ENCODE measurements at places on chromosomes 2 and 18.

GRCh38 chr2:40095000-40095399, 315.9 kb upstream of the THUMPD2 start:
- DNase-seq = no peak

DNA sequence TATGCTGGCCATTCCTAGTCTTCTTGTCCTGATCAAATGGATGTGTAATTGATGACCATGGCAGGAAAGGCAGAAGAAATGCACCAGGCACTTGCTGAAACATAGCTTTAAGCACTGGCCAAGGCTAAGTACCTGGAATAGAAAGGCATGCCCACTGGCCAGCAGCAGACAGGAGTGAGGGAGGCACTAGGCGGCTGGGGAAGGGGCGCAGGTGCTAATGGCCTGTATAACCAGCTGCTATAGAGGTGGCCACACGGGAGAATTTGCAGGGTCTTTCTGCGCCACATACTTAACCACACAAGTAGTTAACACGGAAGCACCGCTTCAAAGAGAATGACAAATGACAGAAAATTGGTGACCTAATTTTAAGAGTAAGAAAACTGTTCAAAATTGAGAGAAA, 66.3 kb upstream of the CHRNA1 start:
- no peak for DNase-seq

GRCh38 chr18:76850112-76850511, 27.8 kb downstream of the ZNF236 start:
- DNase-seq = no peak

- DNase-seq = no peak
Observed at GRCh38 chr2:132825601-132826000, 155.6 kb upstream of the LYPD1 start.

DNA sequence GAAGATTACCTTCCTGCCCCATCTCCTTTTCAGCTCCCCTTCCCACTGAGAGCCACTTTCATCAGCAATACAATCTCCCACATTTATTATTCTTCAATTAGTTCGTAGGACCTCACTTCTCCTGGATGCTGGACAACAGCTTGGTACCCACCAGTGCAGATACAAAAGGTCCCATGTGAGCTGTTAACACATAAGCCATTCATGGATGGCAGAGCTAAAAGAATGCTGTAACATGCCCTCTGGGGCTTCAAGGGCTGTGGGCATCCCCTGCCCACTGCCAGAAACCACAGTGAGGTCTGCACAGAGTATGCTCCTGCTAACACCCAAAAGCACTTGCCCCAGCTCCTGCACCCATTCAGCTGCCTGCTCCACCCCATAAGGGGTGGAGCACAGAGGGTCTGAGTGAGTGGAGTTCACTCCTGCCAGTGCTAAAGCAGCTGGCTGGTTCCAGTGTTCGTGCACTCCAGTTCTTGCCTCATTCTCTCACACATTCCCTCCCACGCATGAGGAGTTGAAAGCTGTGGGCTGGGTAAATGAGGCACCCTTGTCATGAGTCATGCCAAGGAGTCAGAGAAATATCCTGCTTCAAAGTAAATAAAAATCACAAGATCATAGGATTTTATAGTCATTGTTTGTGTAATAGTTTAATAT, 305.9 kb upstream of the TMEFF2 start:
- DNase-seq = peak; percentile 51

DNA sequence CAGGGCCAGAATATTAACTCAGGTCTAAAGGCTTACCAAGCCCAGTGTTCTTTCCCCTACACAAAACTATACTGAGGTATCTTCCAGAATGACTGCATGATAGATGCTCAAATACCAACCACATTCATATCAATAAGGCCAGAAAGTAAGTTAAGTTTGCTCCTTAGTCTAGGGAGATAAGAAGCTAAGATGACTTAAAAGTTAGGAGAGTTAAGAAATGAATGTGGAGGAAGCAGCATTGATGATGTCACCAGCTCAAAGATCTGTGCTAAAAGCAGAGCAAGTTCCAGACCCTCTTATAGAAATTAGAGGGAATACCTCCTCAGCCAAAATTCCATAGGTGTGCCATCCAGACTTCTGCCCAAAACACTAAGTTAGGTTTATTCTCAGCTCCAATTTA, 6.1 kb downstream of the PPP4R1 start:
- DNase-seq = no peak

DNA sequence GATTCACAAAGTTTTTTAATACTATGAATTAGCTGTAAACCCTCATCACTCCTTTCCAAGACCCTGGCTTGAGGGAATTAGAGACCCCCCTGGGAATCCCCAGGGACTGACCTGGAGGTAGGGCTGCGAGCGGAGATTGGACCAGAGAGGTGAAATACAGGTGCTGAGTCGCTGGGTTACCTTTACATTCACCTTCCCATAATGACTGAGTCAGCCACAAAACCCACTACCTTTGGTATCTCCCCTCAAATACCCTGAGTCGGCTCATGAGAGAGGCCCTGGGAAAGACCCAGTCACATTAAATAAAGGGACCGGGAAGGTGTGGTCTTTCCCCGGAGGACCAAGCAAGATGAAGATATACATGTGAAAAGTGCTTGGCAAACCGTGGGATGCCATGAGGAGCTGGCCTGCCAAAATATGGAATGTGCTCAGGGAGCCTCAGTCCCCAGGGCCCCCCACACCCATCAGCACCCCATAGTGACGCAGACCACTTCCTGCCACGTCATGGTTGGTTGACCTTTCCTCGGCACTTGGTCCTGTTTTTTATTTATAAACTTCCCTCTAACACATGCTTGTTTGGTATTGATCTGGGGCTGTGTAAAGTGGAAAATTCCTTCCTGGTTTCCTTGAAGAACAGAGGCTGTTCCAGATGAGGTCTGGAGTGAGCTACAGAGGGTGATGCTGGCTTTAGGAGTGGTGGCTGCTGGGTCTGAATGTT, 51.4 kb downstream of the IL1RL2 start:
- peak; percentile 47 for DNase-seq

DNA sequence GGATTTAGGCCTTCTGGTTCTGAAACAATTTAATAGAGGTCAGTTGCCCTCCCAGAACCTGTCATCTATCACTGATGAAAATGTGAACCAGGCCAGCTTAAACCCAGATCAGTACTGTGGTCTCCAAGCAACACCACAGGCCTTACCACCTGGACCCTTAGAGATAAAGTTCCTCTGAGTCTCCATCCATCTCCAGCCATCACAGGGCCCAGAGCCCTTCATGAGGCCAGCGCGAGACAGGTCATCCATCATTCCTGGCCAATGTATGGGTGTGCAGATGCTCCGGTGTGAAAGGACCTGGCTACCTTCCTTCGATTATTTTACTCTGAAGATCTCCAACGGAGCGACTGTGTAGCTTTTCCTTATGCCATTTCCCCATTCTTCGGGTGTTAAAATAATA, 322.7 kb upstream of the SOX11 start:
- DNase-seq = no peak

DNA sequence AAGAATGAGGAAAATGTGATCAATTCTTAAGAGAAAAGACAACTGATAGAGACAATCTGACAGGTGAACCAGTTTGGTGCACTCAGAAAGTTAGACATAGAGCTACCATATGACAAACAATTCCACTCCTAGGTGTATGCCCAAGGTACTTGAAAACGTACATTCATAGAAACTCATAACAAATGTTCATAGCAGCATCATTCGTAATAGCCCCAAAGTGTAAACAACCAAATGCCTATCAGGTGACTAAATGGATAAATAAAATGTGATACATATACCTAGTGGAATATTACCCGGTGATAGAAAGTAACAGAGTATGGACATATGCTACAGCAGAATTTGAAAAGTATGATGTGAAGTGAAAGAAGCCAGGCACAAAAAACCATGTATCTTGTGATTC, 149.3 kb upstream of the TRIB2 start:
- no peak for DNase-seq

GRCh38 chr2:126627643-126628042, 28.3 kb upstream of the GYPC start:
- DNase-seq = no peak

DNA sequence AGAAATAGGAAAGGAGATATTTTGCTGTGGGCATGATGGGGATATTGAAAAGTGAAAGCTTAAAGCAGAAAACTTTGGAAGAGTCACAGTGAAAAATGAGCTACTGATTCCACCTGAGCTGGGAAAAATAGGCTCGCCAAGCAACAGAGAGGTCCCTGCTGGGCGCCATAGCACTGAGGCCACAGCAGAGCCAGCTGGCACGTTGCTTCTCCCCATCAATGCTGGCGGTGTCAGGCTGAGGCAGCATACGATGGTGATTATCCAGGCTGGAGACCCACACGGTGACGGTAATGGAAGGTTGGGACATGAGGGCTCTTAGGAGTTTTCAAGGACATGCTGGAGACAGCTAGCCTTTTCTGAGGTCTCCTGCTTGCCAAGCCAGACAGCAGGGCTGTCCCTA, 25.8 kb upstream of the DTNB start:
- DNase-seq = no peak

DNA sequence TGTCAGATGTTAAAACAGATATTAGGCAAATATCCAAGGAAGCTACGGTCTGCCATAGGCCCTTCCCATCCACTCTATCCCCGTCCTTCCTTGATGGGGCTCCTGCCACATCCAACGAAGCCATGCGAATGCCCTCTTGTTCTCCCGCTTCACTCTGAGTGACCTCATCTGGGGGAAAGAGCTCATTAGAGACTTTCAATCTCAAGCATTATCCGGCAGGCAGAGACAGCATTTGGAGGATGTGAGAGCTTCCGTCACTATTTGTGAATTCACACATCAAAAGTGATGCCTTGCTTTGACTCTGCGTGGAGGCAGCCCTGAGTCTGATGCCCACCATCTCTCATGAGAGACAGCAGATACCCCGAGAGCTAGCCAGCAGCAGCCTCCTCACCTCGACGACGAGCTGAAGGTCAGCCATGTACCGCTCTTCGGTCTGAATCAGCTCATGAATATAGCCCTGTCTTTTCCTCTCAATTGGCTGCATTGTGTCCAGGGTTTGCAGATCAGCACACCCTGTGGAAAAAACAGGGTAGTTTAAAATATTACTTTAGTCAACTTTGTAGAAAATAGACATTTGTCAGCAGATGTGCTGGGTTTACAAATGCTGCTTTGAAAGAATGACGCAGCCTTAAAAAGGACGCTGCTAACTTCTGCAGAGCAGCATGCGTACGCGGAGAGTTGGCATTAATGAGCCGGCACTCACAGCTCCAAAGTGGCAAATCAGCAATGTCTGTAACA, 45.9 kb downstream of the FAM228A start:
- DNase-seq = no peak

DNA sequence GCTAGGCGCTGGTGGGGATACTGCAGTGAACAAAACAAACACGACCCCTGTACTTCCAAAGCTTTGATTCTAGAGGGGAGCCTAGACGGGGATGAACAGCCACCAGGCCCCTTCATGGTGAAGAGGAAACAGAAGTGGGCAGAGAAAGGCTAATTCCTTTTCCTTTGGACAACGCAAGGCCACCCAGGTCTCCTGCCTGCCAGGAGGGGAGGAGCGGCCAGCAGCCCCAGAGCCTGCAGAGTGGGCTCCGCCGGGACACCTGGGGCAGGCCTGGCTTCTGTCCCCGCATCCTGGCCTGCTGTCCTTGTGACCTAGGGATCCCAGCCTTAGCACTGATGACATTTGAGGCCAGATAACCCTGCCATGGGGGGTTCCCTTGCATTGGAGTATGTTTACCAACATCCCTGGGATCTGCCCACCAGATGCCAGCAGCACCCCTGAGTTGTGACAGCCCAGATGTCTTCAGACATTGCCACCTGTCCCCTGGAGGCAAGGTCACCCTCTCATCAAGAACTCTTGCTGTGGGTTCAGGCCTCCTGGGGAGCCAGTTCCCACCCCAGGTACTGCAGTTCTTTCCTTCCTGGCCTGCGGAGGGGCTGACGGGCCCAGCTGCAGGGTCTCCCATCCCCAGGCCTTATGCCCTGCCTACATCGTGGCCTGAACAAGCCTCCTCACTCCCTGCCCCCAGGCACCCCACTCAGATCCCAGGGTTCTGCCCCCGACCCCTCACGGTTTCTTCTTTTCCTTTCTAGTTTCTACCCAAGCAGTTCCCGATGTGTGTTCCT, 125.7 kb downstream of the SEPTIN10 start:
- no peak for DNase-seq

- no peak for DNase-seq
Observed at GRCh38 chr2:234952270-234953115, 676 bp downstream of the SH3BP4 start.

GRCh38 chr2:218445602-218446001, 26.7 kb downstream of the VIL1 start:
- no peak for DNase-seq

DNA sequence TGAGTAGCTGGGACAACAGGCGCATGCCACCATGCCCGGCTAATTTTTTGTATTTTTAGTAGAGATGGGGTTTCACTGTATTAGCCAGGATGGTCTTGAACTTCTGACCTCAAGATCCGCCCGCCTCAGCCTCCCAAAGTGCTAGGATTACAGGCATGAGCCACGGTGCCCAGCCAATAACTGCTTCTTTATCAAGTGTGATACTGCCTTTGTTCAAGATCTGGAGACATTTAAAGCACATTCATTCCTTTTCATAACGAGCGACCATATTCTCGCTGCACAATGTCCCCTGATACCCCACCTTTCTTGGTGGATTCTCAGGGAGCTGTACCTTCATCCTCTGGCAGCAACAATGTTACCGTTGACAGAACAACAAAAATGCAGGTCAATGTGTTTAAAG, 75.4 kb downstream of the PIEZO2 start:
- DNase-seq = no peak

- DNase-seq = no peak
Observed at GRCh38 chr2:144163592-144163991, 356.3 kb downstream of the ZEB2 start.

- no peak for DNase-seq
Observed at GRCh38 chr18:79911344-79912270, 39.8 kb downstream of the SLC66A2 start.

DNA sequence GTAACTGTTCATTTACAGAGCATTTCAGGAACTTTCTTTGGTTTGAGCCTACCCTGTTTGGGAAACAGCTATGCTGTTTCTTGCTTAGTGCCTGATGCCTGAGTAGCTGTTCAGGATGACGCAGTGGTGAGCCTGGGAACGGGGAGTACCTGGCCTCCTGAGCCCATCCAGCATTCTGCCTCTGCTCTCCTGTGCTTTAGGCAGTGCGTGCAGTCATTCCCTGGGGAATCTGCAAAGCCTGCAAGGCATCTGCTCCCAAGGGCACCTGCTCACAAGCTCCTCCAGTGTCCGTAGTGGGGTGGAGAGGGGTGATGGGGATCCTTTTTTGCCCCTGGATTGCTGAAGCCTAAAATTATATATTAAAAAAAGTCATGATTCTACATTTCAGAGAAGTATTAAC, 68.8 kb downstream of the RAPGEF4 start:
- no peak for DNase-seq

DNA sequence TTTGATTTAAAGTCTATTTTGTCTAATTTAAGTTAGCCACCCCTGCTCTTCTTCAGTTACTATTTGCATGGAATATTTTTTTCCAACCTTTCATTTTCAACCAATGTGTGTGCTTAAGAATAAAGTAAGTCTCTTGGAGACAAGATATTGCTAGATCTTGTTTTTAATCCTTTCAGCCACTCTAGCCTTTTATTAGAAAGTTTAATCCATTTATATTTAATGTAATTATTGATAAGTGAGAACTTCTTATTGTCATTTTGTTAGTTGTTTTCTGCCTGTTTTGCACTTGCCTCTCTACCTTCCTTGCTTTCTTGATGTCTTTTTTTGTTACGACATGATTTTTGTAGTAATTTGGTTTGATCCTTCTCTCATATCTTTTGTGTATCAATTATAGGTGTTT, 46.4 kb downstream of the CCDC148 start:
- DNase-seq = no peak

All from stimulated activated CD4-positive, alpha-beta T cell treated with anti-CD3 and anti-CD28 coated beads, Interleukin-1b, Interleukin-23, amount 100 ng/mL, for 48 hours (primary cell).